ENCODE measurements at places on chromosomes 11 and 22.

DNA sequence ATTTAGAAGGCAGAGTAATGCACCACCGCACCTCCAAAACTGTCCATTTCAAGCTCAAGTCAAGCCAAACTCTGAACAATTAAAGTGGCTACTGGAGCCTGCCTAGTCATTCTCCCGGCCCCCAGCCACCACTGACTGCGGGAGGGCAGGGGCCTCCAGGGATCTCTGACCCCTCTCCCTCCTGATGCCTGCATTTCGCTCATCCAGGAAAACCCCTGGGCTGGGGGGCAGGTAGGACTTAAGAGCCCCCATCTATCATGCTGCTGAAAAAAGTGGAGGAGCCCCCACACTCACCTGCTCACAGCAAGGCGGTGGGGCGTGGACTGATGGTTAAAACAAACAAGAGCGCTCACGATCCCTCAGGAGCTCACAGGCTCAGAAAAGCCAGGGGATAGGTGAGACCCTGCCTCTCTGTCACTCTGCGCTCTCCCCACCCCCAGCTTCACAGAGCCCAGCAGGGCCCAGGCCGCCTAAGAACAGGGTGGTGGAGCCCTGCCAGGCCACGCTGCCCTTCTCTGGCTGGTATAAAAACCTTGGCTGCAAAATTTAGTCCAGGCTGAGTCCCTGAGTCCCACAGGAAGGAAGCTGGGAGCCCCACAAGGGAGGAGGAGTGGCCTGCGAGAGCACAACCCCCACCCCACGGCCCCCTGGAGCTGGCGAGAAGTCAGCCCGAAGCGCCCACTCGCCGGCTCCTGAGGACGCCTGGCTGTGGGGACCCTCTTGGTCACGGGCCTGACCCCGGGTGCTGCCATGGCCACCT lies 21.0 kb upstream of the MOB2 start:
- DNase-seq = no peak

DNA sequence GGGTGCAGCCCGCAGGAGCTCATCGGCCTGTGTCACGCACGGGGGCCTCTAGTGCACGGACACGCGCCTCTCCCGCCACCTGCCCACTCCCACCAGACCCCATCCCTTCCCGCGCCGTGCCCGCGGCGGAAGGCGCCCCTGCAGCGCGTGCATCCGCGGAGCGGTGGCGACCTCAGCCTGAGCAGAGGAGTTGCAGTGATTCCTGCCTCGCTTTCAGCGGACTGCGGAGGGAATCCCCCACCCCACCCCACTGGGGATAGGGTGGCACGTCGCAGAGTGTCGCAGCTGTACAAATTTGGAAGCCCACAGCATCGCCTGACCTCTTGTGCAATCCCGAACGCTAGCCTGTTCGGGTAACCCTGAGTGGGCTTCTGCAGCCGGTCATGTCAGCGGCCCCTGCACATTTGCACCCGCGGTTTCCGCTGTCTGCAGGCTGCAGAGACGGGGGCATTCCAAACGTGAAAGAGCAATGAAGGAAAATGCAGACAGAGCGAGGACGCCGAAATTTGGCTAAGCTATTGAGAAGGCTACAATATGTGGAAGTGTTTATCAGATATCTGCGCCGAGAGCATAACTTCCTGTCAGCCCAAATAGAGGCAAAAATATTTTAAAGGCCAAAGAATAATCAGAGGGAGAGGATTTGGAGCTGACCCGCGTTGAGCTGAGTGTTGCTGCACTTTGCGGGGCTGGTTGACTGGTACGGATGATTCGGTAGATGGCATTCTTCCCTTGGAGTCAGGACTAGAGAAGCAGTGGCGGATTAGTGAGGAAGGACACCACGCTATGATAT lies 617 bp upstream of the ARHGAP20 start:
- DNase-seq = no peak

DNA sequence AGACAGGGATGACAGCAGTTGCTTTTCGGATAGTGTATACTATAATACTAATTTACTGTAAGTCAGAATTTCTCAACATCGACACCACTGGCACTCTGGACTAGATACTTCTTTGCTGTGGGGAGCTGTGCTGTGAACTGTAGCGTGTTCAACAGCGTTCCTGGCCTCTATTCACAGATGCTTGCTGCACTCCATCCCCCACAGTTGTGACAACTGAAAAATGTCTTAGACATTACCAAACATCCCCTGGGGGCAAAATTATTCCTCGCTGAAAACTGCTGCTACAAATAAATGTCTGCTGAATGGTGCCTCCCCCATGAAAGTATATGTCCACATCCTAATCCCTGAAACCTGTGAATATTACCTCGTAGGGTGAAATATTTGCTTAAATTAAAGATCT lies 7.5 kb upstream of the SLC15A3 start:
- no peak for DNase-seq

GRCh38 chr22:39937906-39938305 lies 22.3 kb upstream of the TMA7B start:
- no peak for DNase-seq

- no peak for DNase-seq
Measured at GRCh38 chr11:44416776-44417175, 106.8 kb upstream of the ALX4 start.

GRCh38 chr22:30028731-30029130 lies 51.5 kb upstream of the HORMAD2 start:
- DNase-seq = no peak

DNA sequence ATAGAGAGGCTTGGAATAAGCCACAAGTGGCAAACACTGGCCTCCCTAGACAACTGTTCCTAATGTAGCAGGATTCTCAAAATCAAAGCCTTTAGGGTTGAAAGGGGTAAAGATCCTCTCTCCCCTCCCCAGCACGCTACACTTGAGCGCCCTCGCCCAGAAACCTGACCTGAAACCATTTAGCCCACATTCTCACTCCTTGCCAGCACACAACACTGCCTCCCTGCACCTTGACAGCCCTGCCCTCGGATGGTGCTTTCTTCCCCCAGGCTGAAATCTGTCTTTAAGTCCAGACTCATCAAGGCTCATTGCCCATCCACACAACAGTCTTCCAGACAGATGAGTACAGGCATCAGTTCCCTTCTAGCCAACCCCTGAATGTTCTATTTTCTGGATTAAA lies 26.5 kb downstream of the CWC15 start:
- no peak for DNase-seq

- no peak for DNase-seq
Measured at GRCh38 chr22:36862251-36863242, 1.7 kb downstream of the NCF4 start.

GRCh38 chr11:34074391-34074790 lies 22.9 kb downstream of the CAPRIN1 start:
- DNase-seq = no peak

DNA sequence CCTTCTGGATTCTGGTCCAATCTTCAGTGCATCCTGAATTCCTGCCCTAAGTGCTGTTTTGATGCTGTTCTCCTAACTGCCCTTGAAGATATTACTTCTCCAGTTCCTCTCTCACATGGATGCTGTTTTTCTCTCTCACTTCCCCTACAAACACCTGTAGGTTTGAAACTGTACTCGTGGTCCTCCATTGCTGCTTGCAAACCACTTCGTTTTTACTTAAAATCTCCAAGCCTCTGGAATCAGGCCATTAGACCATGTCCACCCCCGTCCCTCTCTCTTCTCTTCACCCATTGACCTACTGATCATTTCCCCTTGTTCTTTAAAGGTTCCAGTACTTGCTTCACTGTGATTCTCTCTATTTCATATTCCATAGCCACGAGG lies 988.1 kb downstream of the NTM start:
- no peak for DNase-seq

DNA sequence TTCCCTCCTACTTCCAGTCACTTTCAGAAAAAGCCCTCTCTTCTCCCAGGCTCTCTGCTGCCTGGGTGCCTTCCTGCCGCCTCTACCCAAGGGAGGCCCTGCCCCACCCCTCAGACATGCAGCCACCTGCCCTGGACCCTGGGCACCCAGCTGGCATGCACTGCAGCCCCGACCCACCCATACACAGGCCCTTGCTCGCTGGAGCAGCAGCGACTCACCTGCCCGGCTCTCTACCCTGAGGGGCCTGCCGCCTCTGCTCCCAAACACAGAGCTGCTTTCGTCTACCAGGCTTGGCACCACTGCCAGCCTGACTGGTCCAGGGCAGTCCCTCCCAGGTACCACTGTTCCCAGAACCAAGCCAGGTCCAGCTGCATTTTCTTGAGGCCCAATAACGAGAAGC lies 1.2 kb upstream of the TSSK2 start:
- no peak for DNase-seq

DNA sequence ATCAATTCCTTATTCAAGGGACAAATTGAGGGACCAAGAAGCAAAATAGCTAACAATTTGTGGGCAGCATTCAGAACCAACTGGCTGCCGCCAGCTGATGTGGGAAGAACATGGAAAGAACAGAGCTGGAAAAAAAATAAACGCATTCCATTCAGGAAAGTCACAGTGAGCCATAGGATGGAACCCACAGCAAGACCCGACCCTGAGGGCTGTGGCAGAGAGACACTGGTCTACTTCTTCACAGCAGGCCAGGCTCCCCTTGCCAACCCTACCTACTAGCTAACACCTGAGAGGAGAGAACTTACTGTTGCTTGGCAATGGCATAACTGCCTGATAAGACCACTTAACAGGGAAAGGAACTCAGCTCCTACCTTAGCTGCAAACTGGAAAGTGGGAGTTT lies 123.5 kb upstream of the APOA1 start:
- no peak for DNase-seq

DNA sequence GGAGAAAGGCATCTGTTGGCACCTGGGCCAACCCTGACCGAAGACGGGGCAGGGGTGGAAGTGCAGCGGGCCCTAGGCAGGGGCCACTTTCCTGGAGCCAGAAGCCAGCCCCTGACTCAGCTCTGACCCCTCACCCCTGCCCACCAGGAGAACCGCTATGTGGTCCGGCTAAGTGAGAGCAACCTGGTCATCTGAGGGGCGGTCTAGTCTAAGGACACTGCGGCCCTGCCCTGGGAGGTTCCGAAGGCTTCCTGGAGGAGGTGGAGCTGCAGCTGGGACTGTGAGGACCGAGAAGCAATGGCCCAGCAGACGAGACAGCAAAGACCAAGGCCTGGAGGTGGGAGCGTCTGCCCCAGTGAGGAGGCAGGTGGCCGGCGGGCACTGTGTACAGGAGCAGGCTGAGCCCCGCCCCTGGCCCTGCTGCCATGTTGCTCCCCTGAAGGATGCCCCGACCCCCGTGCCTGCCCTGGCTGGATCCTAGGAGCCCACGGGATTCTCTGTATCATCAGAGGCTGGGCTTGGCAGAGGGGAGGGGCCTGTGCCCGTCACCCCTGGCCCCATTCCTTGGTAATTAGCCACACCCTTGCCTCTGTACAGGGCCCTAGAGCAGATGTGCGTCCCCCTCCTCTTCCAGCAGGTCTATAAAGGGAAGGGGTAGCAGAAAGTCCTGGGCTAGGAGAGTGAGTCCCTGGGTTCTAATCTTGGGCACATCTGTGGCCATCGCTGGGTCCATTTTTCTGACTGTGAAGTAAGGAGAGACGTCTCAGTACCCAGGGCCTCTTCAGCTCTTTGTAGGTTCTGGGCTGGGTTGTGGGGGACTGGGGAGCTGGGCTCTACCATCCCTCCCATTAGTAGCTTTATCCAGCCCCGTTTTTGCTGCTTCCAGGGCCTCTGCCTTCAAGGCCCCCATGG lies 19.4 kb downstream of the RELT start:
- no peak for DNase-seq

DNA sequence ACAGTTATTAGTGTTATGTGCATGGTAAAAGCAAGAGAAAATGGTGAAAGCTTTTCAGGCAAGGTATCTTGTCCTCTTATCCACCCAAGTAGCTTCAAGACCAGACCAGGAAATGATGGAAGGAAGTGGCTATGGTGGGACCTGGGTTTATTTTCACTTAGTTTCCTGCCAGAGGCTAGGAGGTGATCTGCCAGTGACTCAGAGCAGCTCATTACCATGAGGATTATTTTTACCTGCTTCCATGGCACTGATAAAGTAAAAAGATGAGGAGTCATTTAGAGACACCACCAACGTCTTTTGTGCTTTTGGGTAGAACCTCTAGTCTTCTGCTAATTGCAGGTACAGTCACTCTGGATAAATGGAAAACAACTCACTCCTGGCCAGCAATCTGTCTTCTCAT lies 339.9 kb upstream of the KIRREL3 start:
- no peak for DNase-seq

- no peak for DNase-seq
Measured at GRCh38 chr22:46971099-46971763, 208.8 kb downstream of the TBC1D22A start.

DNA sequence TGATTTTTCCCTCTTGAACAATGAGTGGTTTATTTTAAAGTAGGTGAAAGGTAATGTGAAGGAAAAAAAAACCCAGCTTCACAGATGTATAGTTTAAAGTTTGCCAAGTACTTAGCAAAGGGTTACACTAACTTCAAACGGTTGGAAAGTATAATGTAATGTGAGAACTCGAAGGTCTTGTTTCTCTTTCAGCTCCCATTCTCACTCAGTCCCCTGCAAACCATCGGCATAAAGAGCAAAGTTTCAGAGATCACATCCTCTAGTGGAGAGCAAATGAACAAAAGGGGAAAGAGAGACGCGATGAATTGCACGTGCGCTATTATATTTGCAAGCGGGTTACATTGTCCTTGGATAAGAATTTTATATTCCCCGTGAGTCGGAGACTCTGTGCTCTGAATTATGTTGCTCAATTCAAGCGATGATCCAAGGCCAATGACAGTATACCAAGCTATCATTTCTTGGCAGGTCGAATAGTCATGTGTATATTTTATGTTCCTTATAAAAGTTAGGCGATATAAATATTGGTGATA lies 37.6 kb upstream of the BIRC3 start:
- no peak for DNase-seq

DNA sequence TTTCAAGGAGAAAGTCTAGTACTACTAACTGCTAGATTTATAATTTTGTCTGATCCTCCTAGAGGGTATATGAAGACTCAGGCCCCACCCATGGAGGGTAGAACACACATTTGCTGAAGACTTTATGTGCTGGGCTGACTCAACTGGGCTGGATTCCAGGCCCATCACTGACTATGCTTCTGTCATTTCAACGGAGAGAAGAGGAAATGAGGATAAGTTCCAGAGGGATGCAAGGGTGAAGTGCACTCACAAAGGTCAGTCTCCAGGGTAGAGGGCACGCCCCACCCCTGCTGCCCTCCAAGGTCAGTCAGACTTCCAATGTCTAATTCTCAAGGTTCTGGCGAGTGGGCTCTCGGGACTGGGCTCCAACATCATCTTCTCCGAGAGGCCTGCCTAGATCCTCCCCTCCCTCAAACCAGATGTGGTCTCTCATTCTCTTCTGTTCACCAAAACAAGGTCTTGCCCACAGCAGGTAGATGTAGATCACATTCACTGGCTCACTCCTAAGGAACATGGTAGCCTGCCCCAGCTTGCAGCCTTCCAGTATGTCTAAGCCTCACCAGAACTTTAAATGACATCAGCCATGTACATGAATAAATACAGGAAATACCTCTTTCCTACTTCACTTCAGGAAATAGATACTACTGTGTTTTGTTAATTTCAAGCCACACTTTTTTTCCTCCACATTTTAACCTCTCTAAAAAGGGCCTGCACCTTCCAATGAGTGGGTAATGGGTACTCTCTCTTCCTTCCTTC lies 7.3 kb upstream of the C11orf86 start:
- no peak for DNase-seq
